ENCODE measurements at places on chromosomes 11 and 22.

DNA sequence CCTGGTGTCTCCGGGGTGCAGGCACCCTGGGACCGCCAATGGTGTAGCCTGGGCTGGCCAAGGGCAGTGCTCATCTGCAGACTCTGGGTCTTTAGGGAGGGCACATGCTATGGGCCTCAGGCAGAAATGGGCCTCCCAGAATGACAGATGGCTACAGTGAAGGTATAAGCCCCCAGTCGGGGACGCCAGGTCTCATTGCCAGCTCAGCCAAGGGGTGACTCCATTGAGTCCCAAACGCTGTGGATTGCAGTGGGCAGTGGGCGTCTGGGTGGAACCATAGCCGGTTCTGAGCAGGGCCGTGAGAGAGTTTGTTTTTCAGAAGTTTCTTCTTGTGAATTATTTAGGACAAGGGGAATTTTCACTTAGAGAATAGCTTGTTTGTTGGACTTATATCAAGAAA, 516.9 kb downstream of the TBC1D22A start:
- no peak for DNase-seq

DNA sequence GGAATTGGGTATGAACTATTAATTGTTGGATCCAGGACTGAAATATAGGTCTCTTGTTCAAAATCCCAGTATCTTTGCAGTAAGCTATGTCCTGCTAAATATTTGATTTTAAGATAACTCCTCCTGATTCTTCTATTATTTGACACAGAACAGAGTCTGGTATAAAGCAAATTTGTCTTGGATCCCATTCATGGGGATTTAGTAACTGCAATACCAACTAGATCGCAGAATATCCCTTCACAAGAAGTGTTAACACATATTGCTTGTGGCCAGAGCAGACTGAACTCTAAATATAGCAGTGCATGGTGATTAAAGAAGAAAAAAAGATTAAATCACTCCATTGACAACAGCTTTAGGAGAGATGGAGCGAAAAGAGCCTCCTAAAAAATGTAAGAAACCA, 68.2 kb upstream of the ARHGAP42 start:
- DNase-seq, result no peak

DNA sequence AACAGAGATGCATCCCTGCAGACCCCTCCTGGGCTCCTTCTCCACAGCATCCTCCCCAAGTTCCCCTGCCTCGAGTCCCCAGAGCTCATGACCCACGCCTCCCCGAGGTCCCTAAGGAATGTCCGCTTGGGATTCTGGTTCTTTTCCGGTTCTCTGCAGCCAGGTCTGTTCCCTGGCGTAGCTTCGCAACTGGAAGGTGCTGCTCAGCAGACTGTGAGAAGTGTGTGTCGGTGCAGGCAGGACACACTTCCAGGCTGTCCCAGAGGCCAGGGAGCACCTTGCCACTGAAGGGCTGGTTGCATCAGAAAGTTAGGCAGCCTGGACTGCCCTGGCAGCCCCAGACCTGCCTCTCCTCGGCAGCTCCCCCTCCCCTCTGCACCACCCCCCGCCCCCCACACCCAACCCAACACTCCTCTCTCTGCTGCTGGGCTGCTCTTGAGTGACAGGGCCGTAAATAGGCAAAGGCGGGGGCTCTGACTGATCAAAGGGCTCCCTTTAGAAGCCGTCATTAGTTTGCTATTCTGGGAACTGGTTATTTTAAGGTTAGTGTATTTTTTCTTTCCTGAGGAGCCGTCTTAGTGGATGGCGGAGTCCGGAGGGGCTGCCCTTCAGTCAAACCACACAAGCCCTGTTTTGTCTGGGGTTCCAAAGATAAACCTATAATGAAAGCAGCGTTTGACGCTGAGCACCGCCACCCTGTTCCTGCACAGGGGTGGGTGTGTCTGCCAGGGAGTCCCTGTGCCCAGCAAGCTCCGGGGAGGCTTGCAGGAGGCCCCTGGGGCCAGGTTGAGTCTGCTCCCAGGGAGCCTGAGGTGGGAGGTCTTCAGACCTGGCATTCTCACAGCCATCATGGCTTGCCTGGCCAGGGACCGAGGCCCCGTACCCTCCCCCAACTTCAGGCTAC, 88.6 kb upstream of the KCNQ1OT1 start:
- peak; percentile 7 for DNase-seq

DNA sequence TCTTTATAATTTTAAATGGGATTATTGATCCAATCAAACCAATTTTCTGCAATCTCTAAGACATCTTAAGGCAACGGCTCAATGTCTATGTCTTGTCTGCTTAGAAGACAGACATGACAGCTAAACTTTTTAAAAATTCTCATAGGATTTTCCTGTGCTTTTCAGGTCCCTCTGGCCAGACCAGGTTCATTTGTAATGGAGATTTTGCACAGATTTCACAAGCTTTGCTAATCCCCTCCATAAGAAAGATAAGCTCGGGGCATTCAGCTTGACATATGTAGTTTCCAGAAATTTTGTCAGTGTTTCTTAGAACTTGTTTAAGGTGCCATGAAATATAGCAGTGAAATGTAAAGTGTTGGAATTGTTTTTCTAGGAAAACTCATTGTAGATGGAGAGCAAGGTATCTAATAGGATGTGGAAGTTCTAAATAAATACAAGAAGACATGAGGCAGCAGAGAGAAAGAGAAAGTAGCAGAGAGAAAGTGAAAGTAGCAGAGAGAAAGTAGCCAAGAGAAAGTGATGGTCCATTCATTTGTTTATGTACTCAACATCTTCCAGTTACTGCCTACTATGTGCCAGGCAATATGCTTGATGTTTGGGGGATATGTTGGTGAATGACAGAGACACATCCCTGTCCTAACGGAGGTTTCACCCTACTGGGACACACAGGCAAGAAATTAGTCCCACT, 219.1 kb upstream of the ARHGAP42 start:
- DNase-seq, result no peak

- DNase-seq, result no peak
Measured at GRCh38 chr11:74611369-74611861, 19.0 kb downstream of the POLD3 start.

GRCh38 chr11:74870485-74870884, 78.4 kb downstream of the XRRA1 start:
- DNase-seq, result no peak

DNA sequence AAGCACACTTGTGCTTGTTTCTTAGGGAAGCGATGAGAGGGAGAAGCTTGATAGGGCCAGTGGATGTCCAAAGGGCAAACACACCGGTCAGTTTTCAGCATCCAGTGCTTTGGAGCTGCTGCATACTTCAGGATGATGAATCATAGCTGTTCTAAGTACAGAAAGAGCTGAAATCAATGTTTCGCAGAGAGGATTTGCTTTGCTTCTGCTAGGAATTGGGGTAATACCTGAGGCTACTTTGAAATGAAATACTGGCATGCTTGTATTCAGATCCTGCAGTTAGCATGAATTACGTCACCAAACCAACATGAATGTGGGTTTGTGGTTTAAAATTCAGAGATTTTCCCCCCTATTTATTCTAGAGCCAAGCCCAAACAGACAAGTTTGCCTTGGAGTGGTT, 41.7 kb upstream of the SC5D start:
- DNase-seq, result no peak

- peak; percentile 67 for DNase-seq
Measured at GRCh38 chr22:37647928-37648327, 8.5 kb downstream of the SH3BP1 start.

- DNase-seq, result no peak
Measured at GRCh38 chr11:88360141-88360540, 22.6 kb upstream of the CTSC start.

DNA sequence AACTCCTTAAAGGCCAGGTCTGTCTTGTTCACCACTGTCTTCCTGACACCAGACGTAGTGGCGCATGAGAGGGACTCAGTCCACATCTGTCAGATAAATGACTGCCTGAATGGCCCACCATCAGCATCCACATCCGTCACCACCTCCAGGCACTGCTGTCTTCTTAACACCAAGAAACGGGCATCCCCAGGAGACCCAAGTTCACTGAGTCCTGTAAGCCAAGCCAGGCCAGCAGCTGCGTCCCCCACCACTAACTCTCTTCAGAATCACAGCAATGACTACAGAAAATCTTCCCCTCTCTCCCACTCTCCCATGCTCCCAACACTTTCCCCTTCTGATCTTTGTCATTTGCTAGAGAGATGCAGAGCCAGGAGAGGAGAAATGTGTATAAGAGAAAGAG, 47.3 kb upstream of the LRRC32 start:
- no peak for DNase-seq

DNA sequence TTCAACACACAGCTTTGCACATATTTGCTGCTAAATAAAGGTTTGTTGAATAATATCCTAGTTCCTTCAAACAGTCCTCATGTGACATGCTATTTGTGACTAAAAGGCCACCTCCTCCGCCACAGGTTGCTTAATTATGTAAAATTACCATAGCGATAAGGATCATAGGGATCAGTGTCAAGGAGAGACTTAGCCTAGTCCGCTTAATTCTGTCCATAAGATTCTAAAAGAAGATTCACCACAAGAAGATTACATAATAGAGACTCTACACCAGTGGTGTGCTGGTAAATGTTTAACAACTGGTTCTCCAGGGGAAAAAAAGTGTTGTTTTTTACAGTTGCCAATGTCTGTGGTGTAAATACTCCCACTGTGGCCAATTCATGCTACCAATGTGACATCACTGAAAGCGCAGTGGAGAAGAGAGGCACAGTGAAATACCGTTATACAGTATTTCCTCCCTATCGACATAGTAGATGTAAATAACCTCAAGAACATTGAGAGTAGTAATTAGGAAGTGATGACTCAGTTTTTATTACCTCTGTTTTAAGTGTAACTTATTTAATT, 4.2 kb upstream of the CHRDL2 start:
- DNase-seq, result no peak

DNA sequence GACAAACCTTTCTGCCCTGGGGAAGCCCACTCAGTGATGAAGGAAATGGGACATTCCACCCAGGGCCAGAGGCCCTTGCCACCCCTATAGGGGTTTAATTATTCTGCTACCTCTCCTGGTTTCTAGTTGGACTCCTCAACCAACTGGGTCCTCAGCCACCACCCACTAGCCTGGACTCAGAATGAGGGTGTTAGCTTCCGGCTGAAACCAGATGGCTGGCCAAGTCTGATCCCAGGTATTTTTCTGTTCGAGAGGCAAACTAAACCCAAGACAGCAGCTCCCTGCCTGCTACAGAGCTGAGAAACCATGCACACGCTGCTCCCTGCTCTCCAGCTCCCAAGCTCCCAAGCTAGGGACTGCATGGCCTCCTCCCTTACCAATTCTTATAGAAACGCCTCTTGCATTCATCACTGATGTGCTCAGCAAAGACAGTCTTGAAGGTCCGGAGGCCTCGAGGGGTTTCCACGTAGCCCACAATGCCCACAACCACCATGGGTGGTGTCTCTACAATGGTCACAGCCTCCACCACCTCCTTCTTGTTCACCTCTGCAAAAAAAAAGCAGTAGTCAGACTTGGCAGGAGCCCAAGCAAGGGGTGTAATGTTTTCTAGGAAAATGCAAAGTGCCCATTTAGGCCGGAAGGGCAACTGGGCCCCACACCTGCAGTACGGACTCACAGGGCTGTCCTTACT, 2.2 kb downstream of the RPL3 start:
- peak; percentile 60 for DNase-seq

- DNase-seq, result no peak
Measured at GRCh38 chr11:101458161-101458560, 125.6 kb downstream of the TRPC6 start.

GRCh38 chr11:76263166-76263565, 56.9 kb upstream of the WNT11 start:
- no peak for DNase-seq

DNA sequence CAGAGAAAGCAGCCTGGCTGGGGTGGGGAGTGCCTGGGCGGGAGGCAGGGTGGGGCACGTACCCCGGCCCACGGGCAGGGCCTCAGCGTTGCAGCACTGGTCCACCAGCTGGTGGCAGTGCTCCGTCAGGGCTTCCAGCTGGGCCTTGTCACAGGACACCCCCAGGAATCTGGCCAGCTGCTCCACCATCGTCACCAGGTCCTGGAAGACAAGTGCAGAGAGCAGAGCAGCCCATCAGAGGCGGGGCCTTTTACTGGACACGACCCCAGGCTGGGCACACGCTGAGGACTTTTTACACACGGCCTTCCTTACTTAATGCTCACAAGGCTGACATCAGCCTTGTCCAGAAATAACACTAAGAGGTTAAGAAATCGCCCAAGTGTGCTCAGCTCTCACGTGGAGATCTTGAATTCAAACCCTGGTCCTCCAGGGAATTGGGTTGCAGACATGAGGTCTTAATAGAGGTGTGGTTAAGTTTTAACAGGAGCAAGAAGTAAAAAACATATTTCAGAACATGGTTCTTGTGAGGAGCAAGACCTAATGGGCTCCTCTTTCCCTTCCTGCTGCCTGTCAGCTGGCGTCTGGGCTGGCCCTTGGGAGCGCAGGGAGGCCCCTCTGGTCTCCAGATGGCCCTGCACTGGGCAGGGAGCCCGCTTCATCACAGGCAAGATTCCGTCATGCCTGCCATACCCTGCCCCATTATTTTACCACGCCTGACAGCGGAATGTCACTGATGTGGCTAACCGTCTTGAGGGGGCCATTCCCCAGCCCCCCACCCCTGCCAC, 17.1 kb upstream of the EFCAB6 start:
- no peak for DNase-seq

DNA sequence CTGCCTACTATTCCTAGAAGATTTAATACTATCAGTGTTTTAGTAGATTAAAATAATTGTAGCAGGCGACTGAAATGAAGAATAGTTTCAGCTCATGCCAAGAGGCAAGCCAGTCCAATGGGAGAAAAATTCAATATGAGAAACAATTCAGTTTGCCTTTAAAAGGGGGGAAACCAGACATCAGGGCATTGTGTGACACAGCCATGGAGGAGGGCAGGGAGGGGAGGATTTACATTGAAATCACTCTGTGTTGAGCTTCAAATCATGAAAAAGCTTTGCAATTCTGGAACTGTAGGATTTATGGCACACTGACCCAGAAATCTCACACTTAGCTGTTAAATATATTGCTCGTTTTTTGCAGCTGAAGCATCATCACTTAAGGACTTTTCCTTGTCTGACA, 4.6 kb downstream of the SLC1A2 start:
- no peak for DNase-seq

DNA sequence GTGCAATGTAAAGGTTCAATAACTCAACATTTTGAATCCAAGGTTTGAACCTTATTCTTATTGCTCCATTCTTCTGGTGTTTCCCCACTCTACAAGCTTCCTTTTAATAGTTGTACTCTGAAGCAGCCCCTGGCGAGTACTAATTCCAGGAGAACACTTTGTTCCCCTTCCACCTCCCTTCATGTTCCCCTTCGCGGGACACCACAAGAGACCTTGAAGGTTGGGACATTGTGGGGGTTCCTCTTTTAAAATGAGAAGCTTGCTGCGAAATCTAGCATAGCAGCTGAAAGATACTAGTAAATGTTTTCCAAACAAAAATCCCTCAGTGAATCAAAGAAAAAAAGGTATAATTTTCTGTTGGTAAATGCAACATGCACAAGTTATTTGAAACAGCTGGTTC, 626.3 kb upstream of the LRRC4C start:
- no peak for DNase-seq
